ENCODE measurements at places on chromosomes 5 and 9.

GRCh38 chr5:141338538-141339306 is at the start of gene PCDHGA2:
Gene PCDHGA2, plus strand, starts transcription at chr5:141338760.
- peak; percentile 24 for DNase-seq

GRCh38 chr9:123453831-123454321 is 97.9 kb downstream of the CRB2 start:
- DNase-seq, result no peak

DNA sequence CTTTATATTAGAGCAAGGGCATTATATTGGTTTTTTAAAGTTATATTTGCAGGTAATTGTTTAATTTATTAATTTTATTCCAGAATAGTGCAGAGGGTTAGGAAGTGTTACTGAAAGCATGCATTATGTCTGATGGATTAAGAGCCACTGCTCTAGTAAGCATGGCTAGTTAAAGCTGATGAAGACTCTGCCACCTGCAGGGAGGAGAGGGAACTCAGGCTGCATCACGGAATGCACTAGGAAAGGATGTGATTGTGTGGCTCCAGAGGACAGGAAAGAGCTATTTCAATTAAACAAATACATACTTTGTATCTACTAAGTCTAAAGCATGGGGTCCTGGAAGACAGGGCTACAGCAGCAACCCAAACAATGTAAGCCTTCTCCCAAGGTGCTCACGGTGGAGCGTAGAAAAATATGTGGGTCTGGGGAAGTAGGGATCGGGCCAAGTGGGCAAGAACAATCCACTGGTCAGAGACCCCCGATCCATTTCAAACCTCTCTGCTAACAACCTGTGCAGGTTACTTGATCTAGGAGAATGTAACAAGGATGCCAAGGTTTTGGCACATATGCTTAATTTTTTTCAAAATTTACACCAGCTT is 15.3 kb upstream of the GRXCR2 start:
- peak; percentile 79 for DNase-seq

DNA sequence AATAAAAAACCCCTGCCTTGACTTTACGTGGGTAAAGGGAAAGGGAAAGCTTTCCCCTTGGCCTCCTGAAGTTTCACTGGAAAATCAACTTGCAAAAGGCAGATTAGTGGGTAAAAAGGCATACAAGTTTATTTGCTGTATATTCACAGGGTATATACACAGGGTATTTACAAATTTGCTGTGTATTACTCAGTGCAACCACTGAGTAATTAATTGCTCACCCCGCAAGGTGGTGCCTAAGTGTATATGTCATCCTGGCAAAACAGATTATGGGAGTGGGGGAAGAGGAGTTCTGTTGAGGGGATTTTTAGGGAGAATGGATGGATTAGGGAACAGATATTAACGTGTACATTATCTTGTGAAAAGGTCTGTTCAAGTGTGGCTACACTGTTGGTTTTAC is 7.1 kb upstream of the RARS1 start:
- DNase-seq, result no peak

Measured in OCI-M1 (cell line).